Stimulated activated CD8-positive, alpha-beta memory T cell treated with anti-CD3 and anti-CD28 coated beads, Interleukin-2, amount 100 ng/mL, for 1 hour (primary cell): ENCODE measurements at places on chromosomes 2 and 18.

- no peak for DNase-seq
Measured at GRCh38 chr2:183000846-183001245, 37.4 kb downstream of the NCKAP1 start.

DNA sequence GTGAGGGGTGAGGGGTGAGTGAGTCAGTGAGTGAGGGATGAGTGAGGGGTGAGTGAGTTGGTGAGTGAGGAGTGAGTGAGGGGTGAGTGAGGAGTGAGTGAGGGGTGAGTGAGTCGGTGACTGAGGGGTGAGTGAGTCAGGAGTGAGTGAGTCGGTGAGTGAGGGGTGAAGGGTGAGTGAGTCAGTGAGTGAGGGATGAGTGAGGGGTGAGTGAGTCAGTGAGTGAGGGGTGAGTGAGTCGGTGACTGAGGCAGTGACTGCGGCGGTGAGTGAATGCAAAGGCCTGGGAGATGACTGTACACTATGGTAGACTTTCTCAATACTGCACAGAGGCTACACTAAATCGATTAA is 16.6 kb downstream of the THAP4 start:
- DNase-seq: no peak

DNA sequence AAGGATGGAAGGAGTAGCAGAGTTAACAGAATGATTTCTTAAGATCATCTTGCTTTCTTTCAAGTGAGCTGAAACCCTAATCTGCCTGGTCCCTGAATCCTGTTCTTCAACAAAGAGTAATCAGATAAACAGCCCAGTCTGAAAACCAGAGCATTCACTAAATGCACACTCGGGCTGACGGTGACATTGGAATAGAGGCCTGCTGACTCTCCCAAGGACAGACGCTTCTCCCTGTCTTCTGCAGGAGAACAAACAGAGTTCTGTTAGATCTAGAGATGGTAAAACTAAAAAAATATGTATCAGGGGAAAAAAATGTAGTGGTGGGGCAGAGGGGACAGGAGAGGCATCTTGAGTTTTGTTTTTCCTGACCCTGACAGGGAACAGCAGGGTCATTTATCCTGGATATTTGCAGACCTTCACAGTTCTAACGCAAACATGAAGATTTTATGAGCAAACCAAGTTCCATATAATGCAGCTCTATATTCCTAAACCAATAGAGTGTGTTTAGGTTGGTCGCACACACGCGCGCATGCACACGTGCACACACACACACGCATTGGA is 7.3 kb downstream of the MATN3 start:
- no peak for DNase-seq

DNA sequence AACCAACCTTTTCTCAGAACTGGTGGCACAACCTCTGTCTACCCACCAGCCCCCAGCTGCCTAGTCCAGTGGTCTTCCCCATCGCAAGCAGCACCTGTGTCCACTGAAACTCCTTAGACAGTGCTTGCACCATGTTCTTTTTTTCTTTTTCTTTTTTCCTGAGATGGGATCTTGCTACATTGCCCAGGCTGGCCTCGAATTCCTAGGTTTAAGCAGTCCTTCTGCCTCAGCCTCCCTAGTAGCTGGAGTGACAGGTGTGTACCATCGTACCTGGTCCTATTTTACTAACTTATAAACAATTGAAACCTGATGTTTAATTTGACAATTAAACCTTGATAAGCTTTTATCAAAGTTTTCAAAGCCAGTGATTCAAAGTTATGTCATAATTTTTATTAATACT is 30.8 kb downstream of the SANBR start:
- DNase-seq: no peak

DNA sequence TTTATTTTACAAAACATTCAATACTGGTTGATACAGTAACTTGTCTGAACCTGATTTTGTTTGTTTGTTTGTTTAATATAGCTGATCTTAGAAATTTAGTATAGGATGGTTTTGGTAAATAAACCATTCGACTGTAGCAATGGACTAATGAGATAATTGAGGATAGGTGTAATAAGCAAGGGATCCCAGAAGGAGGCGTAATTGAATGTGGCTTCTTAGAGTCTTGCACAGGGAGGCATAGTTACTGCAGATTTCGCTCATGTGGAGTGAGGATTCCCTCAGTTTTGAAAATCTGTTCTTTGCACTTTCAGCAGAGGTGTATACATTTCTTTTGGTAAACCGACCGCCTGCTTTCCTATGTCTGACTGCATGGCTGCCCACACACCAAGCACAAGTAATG is 709.6 kb downstream of the SOCS6 start:
- no peak for DNase-seq

DNA sequence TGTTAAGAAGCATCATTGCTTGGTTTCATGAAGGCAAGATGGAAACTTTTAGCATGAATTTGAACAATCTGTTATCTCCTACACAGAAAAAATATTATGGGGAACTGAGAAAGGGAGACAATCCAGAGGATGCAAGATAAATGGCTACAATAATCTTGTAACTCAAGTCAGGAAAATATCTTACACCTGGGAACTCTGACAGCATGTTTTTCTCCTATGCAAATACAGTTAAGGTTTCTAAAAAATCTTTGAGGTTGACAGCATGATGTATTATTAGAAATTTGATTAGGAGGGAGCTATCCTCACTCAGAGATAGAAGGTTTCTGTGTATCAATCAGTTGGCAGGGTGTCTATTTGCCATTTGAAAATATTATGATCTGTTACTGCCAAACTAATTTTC is 75.6 kb downstream of the GPD2 start:
- DNase-seq: no peak
